ENCODE measurements at places on chromosomes 7 and 10.

- DNase-seq = no peak
Measured at GRCh38 chr10:88676283-88677060, 12.2 kb downstream of the LIPF start.

DNA sequence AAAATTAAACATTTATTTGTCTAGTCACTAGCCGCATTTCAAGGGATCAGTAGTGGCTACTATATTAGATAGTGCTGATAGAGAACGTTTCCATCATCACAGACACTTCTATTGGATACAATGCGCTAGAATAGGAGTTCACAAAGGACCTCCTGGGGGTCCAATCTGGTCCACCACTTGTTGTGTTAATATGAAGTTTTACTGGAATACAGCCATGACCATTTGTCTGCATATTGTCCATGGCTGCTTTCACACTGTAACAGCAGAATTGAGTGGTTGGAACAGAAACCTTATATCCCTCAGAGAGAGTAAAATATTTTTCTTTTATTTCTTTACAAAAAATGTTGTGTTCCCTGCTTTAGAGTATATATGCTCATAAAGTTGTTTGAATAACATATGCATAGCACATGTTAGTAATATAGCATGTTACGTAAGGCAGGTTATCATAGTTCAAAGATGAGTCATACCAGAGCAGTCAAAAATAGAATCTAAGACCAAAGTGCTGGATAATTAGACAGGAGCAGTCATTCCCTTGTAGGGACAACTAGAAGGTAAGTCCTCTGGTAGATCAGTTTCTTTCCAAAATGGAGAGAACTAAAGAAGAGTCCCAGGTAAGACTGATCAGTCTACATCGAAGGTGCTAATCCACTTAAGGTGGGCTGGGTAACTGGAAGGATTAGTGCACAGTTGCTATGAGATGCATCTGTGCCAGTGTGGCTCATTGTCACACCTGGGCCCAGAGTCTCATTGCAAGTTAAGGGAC is 14.9 kb downstream of the BZW2 start:
- DNase-seq = no peak

DNA sequence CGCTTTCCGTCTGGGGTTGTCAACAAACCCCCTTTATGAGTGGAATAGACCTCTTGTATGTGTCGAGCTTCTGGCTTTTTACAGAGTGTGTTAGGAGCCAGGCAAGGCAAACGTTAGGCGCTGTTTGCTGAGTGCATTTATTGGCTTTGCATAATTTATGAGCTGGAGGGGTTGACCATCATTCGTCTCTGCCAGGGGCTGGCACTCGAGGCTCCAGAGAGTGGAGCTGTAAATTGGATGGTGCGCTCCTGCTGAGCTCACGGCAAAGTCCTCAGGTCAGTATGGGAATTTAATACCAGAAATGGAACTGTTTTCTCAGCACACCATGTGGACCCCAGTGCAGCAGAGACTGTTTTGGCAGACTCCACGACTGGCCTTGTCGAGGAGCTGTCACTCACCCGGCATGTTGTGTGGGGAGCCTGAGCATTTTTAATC is 699.4 kb upstream of the GALNT17 start:
- DNase-seq = no peak

- no peak for DNase-seq
Measured at GRCh38 chr10:122548407-122549085, 12.0 kb upstream of the DMBT1 start.

DNA sequence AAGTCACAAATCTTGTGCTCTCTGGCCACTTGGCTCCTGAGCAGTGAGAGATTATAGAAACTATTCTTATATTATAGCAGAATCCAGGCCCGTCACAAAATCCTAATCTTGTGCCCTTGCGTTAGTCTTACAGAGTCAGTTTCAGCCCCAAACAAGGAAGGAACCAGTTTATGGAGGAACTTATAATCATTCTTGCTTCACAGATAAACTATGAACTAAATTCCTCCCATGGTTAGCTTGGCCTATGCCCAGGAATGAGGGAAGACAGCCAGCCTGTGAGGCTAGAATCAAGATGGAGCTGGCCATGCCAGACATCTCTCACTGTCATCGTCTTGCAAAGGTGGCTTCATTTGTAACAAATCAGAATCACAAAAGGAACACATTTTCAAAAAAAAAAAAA is 199.7 kb upstream of the PITRM1 start:
- peak; percentile 31 for DNase-seq

All from astrocyte of the cerebellum (primary cell).